ENCODE measurements at places on chromosomes 13 and 19. TPM values are rescaled to one million over a fixed set of nuclear protein-coding genes. Genes with fewer than 3 reads are reported as not detected.

ADGRL1 gene
- total RNA-seq, result 60.4 TPM

KLF1 gene
- not detected for total RNA-seq

CEACAM19 gene
- 6.2 TPM for total RNA-seq

MAP3K10 gene
- 18.7 TPM for total RNA-seq

IGFLR1 gene
- total RNA-seq, result 1.8 TPM

ERICH4 gene
- 0.52 TPM for total RNA-seq

SYNE4 gene
- 0.93 TPM for total RNA-seq

BEST2 gene
- total RNA-seq, result not detected

CAPN12 gene
- total RNA-seq, result 0.38 TPM

PNMA8B gene
- total RNA-seq, result 0.90 TPM

CYP2S1 gene
- total RNA-seq, result 1.00 TPM

ZNF541 gene
- total RNA-seq, result not detected

NKG7 gene
- not detected for total RNA-seq

BST2 gene
- total RNA-seq, result 55.5 TPM

ZMYM2 gene
- 81.3 TPM for total RNA-seq

MBD3L2 gene
- 1.4 TPM for total RNA-seq

ALKBH7 gene
- total RNA-seq, result 43.5 TPM

NLRP4 gene
- total RNA-seq, result not detected

DACT3 gene
- total RNA-seq, result 14.6 TPM

ZNF45 gene
- total RNA-seq, result 9.5 TPM

KCNN1 gene
- total RNA-seq, result 0.10 TPM

IGFL2 gene
- total RNA-seq, result not detected

ZNF816 gene
- total RNA-seq, result 6.5 TPM

SRRM5 gene
- total RNA-seq, result 2.3 TPM

SOX1 gene
- total RNA-seq, result 0.27 TPM

NCR1 gene
- total RNA-seq, result not detected

C19orf73 gene
- 3.9 TPM for total RNA-seq

ZNF536 gene
- 25.5 TPM for total RNA-seq

RHPN2 gene
- total RNA-seq, result 3.8 TPM

ZNF552 gene
- 6.3 TPM for total RNA-seq

OR7C1 gene
- total RNA-seq, result 0.62 TPM

ZNF491 gene
- total RNA-seq, result 5.7 TPM

TINCR gene
- total RNA-seq, result 1.1 TPM

IFNL1 gene
- not detected for total RNA-seq

WDFY2 gene
- total RNA-seq, result 19.3 TPM

FBN3 gene
- 4.6 TPM for total RNA-seq

RNF113B gene
- 0.17 TPM for total RNA-seq

PNMA8A gene
- total RNA-seq, result 47.0 TPM

KLF16 gene
- total RNA-seq, result 8.3 TPM
